ENCODE measurements at places on chromosomes 16 and 17. TPM values are rescaled to one million over a fixed set of nuclear protein-coding genes. Genes with fewer than 3 reads are reported as not detected.

The TRPV3 gene
- polyA plus RNA-seq, result 1.3 TPM

The VMO1 gene
- polyA plus RNA-seq, result 0.57 TPM

The EFCAB13 gene
- 5.4 TPM for polyA plus RNA-seq

The EMP2 gene
- polyA plus RNA-seq, result 0.06 TPM

The KCNG4 gene
- polyA plus RNA-seq, result not detected

The CBX4 gene
- polyA plus RNA-seq, result 115 TPM

The BCO1 gene
- not detected for polyA plus RNA-seq

The TBX2 gene
- not detected for polyA plus RNA-seq

The NPB gene
- polyA plus RNA-seq, result not detected

The EXOC3L1 gene
- not detected for polyA plus RNA-seq

The ABCA8 gene
- polyA plus RNA-seq, result not detected

The BAIAP3 gene
- 67.1 TPM for polyA plus RNA-seq

The KRTAP2-1 gene
- not detected for polyA plus RNA-seq

The CCT6B gene
- polyA plus RNA-seq, result 0.82 TPM

The IL17C gene
- polyA plus RNA-seq, result 1.3 TPM

The TBC1D3H gene
- polyA plus RNA-seq, result not detected

The NOL11 gene
- 32.7 TPM for polyA plus RNA-seq

The RAB11FIP4 gene
- 28.7 TPM for polyA plus RNA-seq

The SPATA32 gene
- 0.26 TPM for polyA plus RNA-seq

The DHRS7C gene
- not detected for polyA plus RNA-seq

The ENPP7 gene
- 0.40 TPM for polyA plus RNA-seq

The CARHSP1 gene
- 27.4 TPM for polyA plus RNA-seq

The ZC3H7A gene
- polyA plus RNA-seq, result 64.7 TPM

The FOXL1 gene
- polyA plus RNA-seq, result not detected

The CCDC40 gene
- polyA plus RNA-seq, result 0.63 TPM

The CD7 gene
- polyA plus RNA-seq, result 1.3 TPM

The DCAF7 gene
- polyA plus RNA-seq, result 55.1 TPM

The RASD1 gene
- 0.82 TPM for polyA plus RNA-seq

The DBNDD1 gene
- polyA plus RNA-seq, result 72.1 TPM

The SRL gene
- polyA plus RNA-seq, result not detected

The ARL17B gene
- polyA plus RNA-seq, result 6.8 TPM

The SEPTIN12 gene
- polyA plus RNA-seq, result not detected

The RRAD gene
- 4.1 TPM for polyA plus RNA-seq

The ZNF287 gene
- 3.3 TPM for polyA plus RNA-seq

The G6PC3 gene
- 24.3 TPM for polyA plus RNA-seq

The MYOCD gene
- polyA plus RNA-seq, result not detected

The EVI2B gene
- polyA plus RNA-seq, result 69.6 TPM

The CHRNE gene
- polyA plus RNA-seq, result 3.0 TPM

The ALOX15B gene
- not detected for polyA plus RNA-seq

The OTOP3 gene
- not detected for polyA plus RNA-seq

The CDRT4 gene
- polyA plus RNA-seq, result 23.0 TPM

Measured in B cell (primary cell).